ENCODE measurements at places on chromosomes 12 and 14.

- H3K4me1 ChIP-seq = no peaks in the 10 kb centered on the region
- no peak overlapping the region for H3K27ac ChIP-seq
- H3K36me3 ChIP-seq = no peaks in the 10 kb centered on the region
- no peak overlapping the region for H3K4me3 ChIP-seq
- no peak for DNase-seq
Observed at GRCh38 chr14:102917056-102917385, 5.4 kb upstream of the AMN start.

- no peaks in the 10 kb centered on the region for H3K27me3 ChIP-seq
- H3K27ac ChIP-seq = no peak overlapping the region
- peaks cover 6% of the 10 kb centered on the region for H3K4me1 ChIP-seq
- H3K36me3 ChIP-seq = no peaks in the 10 kb centered on the region
- H3K4me3 ChIP-seq = no peak overlapping the region
- peak; percentile 64 for DNase-seq
Observed at GRCh38 chr14:22558221-22558913, 30.7 kb downstream of the DAD1 start.

DNA sequence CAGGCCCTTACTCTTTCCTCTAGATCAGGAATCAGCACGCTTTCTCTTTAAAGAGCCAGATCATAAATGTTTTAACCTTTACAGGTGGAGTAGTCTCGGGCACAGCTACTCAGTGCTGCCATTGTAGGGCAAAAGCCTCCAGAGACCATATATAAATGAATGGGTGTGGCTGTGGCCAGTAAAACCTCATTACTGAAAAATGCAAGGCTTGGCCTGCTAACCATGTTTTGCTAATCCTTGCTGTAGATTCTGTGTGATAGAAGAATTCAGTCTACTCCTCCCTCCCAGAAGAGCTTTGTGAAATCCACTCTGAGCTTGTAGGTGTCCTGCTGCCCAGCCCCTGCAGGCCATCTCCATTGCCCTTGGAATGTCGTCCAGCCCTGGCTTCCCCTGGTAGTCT is 58.1 kb downstream of the HSP90AA1 start:
- H3K4me1 ChIP-seq = no peaks in the 10 kb centered on the region
- no peak overlapping the region for H3K4me3 ChIP-seq
- H3K27ac ChIP-seq = no peak overlapping the region
- DNase-seq = peak; percentile 81

DNA sequence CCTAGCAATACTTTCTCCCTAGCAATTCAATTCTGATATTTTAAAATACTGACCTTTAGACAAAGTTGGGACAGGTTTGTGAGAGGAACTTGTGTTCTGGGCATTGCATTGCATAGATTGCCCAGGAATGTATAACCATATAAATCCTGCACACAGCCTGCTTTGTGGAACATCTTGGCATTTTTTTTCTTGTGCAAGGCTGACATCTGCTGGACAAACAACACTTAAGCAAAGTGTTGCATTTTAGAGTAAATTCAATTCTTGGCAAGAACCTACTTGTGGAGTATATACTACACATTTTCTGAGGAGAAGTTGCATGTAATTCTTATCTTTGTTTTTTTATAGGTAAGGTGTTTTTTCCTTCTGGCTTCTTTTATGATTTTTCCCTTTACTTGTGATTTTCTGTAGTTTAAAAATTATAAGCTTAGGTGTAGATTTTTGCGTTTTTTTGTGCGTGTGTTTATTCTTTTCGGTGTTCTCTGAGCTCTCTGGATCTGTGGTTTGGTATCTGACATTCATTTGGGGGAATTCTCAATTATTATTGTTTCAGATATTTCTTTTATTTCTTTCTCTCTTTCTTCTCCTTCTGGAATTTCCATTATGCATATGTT is 26.4 kb downstream of the TESPA1 start:
- DNase-seq = peak; percentile 70
- H3K36me3 ChIP-seq = no peaks in the 10 kb centered on the region
- no peak overlapping the region for H3K27ac ChIP-seq
- H3K27me3 ChIP-seq = no peaks in the 10 kb centered on the region
- H3K4me3 ChIP-seq = no peak overlapping the region

DNA sequence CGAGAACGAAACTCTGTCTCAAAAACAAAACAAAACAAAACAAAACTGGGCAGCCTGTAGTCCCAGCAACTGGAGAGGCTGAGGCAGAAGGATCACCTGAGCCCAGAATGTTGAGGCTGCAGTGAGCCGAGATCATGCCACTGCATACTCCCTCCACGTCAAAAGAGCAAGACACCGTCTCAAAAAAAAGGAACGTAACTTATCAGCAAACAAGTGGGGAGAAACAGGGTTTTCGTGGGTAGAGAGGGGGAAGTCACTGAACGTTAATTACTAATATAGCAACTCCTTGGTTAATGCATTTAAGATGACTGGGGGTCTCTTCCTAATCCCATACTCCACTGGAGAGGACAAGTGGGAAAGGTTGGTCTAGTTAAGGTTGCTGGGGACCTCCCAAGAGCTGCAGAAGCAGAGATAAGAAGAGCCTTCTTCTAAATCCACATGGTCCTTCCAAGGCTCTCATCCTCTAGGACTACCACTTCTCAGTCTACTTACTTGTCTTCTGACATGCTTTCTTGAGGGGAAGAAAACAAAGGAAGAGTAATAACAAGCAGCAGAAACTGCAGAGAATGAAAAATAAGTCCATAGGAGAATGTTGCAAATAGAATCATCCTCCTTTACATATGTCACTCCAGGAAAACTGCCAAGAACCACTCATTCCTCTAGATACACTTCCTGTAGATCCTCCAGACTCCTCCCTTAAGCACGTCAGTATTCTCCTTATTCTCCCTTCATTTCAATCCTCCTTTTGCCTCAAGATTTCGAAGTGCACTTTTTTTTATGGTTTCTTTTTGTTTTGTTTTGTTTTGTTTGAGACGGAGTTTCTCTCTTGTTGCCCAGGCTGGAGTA is 5.8 kb downstream of the NUMB start:
- H3K36me3 ChIP-seq = no peaks in the 10 kb centered on the region
- no peaks in the 10 kb centered on the region for H3K27me3 ChIP-seq
- H3K4me3 ChIP-seq = no peak overlapping the region
- no peaks in the 10 kb centered on the region for H3K4me1 ChIP-seq
- DNase-seq = no peak

GRCh38 chr14:23245282-23245681 is 7.5 kb downstream of the RNF212B start:
- no peak overlapping the region for H3K27ac ChIP-seq
- H3K27me3 ChIP-seq = no peaks in the 10 kb centered on the region
- H3K4me1 ChIP-seq = no peaks in the 10 kb centered on the region

- no peaks in the 10 kb centered on the region for H3K27me3 ChIP-seq
- H3K4me1 ChIP-seq = peaks cover 4% of the 10 kb centered on the region
- H3K27ac ChIP-seq = no peak overlapping the region
- H3K36me3 ChIP-seq = no peaks in the 10 kb centered on the region
- peak overlapping the region; percentile 39 for H3K4me3 ChIP-seq
Observed at GRCh38 chr12:57461276-57461916, 1.8 kb downstream of the GLI1 start.

DNA sequence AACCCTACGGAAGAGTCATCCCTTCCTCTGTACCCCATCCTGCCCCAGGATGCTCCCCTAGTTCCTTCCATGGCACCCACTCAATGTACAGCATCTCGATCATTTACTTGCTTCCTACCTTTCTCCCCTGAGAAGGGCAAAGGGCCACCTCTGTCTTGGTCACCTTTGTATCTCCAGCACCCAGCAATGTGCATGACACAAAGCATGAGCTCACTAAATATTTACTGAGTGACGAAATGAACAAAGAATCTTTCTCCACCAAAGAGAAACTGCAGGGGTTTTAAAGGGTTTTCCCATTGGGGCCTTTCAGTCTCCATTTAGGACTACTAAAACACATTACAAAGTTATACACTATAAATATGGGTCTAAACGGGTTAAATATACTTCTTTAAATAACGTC is 30.6 kb downstream of the ATG14 start:
- H3K27ac ChIP-seq = no peak overlapping the region
- peaks cover 7% of the 10 kb centered on the region for H3K36me3 ChIP-seq
- DNase-seq = peak; percentile 12

DNA sequence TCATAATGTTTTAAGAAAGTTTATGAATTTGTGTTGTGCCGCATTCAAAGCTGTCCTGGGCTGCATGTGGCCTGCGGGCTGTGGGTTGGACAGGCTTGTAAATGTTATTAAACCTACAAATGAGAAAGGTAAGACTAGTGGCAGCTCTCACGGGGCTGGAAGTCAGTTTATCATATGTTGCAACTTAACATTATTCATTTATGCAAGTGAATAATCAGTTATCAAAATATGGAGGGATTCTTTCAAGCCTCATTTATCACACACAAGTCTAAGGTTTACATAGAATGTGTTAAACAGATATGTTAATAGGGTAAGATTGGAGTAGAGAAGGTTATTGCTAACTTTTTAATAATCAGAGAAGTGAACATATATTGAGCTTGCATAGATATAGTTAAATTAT is 442.5 kb upstream of the RGS6 start:
- no peaks in the 10 kb centered on the region for H3K4me1 ChIP-seq
- no peaks in the 10 kb centered on the region for H3K27me3 ChIP-seq
- no peak overlapping the region for H3K4me3 ChIP-seq
- DNase-seq = no peak
- no peak overlapping the region for H3K27ac ChIP-seq
- no peaks in the 10 kb centered on the region for H3K36me3 ChIP-seq
